ENCODE measurements at places on chromosomes 7 and 10.

DNA sequence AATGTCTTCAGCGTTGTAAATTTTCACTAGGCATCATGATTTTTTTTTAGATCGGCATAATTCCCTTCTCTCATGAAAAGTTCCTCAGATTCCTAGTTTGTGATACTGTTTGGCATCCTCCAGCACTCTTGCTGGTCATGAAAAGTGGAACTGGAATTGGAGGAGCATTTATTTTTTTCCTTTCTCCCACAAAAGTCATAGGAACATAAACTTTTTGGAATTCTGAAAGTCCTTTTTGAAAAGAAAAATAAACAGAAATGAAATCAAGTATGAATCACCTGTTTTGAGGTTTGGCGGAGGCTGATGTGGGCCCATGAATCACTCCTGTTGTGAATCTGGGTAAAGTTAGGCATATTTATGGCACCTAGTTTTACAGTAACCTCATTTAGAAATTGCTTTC lies 17.7 kb downstream of the CACNB2 start:
- peak; percentile 55 for DNase-seq

GRCh38 chr10:1162481-1163203 lies 106.5 kb downstream of the WDR37 start:
- no peak for DNase-seq

GRCh38 chr7:23065974-23066373 lies 39.6 kb upstream of the KLHL7 start:
- no peak for DNase-seq

DNA sequence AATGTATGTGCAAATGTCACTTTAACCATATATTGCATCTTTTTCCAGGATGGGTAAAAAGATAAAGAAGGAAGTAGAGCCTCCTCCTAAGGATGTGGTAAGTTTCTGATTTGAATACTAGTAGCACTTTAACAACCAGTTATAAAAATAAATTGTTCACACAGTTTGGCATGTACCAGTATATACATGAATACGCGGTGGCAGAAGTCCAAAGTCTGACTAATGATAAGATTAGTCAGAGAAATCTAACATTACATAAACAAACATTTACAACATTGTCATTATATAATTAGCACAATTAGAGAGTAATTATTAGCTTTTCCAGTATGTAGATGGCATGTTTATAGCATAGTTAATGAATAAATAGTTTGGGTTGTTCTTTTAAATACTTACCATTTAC lies 4.1 kb downstream of the ARMC3 start:
- DNase-seq: peak; percentile 42

Data from fibroblast of pulmonary artery (primary cell).